ENCODE measurements at places on chromosomes 12 and 14. TPM values are rescaled to one million over a fixed set of nuclear protein-coding genes. Genes with fewer than 3 reads are reported as not detected.

HOXC9 gene
- total RNA-seq = 15.5 TPM

KRT75 gene
- total RNA-seq = not detected

SERPINA5 gene
- 1.9 TPM for total RNA-seq

EXOC3L4 gene
- 0.46 TPM for total RNA-seq

GRCh38 chr12:124428792-124429281, 133.9 kb downstream of the RFLNA start:
- no peak for DNase-seq

DNA sequence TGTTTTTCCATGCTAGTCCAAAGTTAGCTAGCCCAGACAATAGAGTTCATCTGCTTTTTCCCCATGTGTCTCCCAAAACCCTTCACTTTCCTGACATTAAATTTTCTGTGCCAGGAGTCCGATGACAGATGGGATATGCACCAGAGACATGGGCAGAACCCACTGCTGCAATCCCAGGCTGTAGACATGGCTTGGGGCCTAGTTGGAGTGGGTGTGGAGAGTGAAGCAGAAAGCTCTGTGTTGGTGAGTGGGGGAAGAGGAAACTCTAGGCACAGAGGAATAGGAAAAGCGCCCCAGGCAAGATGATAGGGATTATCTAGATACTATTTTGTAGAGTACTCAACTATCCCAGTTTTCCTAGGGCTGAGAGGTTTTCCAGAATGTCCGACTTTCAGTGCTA, 4.8 kb upstream of the KRT74 start:
- DNase-seq = no peak

GRCh38 chr12:55850893-55851292, 8.2 kb upstream of the MMP19 start:
- no peak for DNase-seq

- no peak for DNase-seq
Observed at GRCh38 chr12:125852116-125852515, 786.9 kb downstream of the AACS start.

GRCh38 chr14:41950428-41951151, 343.9 kb downstream of the LRFN5 start:
- DNase-seq = no peak

DNA sequence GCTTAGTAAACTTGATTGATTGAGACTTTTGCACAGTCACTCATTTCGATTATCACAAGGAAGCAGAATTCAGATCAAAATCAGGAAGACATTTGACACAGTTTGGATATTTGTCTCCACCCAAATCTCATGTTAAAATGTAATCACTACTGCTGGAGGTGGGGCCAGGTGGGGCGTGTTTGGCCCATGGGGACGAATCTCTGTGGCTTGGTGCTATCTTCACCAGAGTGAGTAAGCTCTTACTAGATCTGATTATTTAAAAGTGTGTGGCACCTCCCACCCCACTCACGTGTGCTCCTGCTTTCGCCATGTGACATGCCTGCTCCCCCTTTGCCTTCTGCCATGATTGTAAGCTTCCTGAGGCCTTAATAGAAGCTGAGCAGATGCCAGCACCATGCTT, 291.4 kb downstream of the PCNX1 start:
- no peak for DNase-seq

- no peak for DNase-seq
Observed at GRCh38 chr14:95123891-95124579, 33.3 kb downstream of the DICER1 start.

GRCh38 chr12:58424735-58425392, 483.5 kb downstream of the ATP23 start:
- no peak for DNase-seq

DNA sequence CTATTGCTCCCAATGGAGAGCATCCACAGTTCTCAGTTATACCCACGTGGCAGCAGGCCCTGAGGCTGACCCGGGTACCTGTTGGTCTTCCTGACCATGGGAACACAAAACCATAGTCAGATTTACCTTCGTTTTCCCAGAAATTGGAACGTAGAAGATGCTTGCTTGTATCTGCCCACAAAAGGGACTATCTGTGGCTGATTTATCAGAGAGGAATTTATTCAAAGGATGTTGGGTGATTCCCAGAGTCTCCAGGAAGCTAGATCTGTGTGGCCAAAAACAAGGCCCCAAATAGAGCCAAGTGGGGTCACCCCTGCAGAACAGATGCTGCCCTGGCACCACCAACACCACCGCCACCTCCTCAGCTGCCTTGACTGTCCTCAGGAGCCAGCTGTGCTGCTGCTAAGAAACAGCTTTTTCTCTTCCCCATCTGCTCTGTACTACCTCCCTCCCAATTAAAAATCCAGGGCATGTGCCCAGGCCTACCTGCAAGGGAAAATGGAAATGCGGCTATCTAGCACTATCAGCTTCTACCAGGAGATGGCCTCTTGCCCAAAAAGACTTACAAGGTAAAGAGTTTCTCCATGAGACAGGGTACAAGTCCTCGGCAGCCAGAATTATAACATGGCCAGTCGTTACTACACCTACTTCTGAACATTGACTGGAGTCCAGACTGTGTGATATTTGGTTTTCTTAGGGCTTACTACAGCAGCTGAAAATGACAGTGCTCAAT, 128.6 kb upstream of the PLEKHG7 start:
- no peak for DNase-seq

DNA sequence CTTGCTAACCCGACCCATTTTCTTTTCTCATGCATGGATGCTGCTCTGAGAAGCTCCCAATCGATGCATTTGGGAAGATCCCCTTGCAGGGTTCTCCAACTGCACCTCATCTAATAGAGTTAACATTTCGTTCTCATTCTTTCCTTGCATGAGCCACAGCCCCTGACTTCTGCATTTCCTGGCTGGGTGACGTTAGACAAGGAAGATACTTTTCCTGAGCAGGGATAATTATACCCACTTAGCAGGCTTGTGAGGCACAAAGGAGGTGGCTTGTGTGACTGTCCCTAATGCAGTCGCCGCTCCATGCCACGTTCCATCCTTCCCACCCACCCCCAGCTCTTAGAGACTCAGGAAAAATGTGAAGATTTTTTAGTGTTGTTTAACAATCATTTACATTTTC, 195.1 kb downstream of the CHST11 start:
- DNase-seq = no peak

DNA sequence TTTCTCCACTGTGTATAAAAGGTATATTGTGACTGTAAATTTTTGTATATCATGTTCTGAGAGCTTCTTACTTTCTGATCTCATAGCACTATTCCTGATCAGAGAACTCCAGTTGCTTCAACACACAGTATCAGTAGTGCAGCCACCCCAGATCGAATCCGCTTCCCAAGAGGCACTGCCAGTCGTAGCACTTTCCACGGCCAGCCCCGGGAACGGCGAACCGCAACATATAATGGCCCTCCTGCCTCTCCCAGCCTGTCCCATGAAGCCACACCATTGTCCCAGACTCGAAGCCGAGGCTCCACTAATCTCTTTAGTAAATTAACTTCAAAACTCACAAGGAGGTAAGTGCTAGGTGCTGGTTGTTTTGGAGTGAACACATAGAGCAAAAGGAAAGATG, 30.9 kb downstream of the CKB start:
- no peak for DNase-seq

DNA sequence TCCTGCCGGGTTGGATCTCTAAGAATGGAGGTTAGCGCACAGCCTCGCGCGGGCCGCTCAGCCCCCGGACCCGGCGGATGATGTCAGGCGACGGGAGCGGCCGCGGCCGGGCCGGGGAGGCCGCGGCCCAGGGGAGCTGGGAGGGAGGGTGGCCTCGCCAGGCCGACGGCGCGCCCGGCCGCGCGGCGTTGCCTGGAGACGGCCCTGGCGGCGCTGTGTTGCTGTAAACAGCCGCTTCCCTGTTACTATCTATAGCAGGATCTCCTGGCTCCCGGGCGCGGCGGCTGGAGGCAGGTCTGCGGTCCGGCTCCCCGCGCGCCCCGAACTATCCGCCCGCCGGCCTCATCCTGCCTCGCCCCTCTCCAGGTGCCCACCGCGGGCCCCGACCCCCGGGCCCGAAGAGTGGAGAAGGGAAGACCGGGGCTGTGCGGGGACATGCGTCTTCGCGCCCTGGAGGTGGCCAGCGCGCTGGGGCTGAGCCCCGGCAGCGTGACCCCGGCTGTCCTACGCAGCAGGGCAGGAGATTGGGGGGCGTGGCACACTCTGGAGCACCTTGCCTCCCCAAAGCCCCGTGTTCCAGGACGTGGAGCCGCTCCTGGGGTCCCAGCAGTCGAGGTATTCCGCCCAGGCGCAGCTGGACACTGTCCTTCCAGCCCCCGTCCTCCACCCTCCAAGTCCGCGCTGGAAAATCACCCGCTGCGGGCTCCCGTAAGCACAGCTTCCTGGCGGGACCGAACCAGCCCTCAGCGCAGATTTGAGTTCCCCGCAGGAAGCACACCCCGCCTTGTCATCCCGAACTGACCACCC, 1.4 kb upstream of the FOS start:
- peak; percentile 66 for DNase-seq

GRCh38 chr14:61080591-61081010, 99.6 kb downstream of the SLC38A6 start:
- no peak for DNase-seq
